NCI-H748 treated with DMSO at 0.1 percent for 48 hours (cell line): ENCODE measurements at places on chromosomes 4 and X.
A peak's percentile ranks its signal among the peaks of the same experiment; 100 is the strongest.

DNA sequence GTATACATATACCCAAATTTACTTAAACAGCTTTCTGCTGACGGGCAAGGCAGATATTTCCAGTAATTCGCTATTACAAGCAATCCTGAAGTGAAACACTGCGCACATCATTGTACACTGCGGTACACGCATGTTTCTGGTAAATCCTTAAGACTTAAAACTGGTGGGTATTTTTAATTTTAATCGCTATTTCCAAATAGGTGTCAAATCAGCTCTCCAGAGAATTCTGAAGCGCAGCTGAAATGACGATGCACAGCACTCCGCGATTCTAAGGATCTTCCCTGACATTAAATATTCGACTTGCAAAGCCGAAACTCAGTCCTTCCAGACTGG is 361 bp downstream of the TMEM128 start:
- DNase-seq: no peak

GRCh38 chr4:183984566-183984965 is 79.5 kb downstream of the STOX2 start:
- no peak for DNase-seq

GRCh38 chrX:22987452-22987851 is 12.3 kb upstream of the DDX53 start:
- no peak for DNase-seq

DNA sequence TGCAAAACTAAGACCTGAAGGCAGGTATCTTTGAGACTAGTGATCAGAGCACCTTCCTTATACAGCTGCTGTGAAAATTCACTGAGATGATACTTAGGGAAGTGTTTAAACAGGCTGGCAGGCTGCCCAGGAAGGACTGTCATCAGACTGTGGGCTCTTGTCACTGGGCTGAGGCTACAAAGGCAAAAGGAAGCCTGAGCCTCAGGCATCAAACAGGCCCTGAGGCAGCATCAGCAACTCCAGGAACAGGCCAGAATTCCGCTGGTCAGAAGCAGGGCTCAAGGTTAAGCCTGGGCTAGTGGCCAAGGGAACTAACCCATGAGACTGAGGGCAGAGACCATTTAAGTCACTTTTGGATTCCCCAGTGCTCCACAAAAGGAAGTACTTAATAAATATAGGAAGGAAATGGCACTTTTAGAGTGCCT is 12.8 kb downstream of the PJA1 start:
- DNase-seq: peak; percentile 6

DNA sequence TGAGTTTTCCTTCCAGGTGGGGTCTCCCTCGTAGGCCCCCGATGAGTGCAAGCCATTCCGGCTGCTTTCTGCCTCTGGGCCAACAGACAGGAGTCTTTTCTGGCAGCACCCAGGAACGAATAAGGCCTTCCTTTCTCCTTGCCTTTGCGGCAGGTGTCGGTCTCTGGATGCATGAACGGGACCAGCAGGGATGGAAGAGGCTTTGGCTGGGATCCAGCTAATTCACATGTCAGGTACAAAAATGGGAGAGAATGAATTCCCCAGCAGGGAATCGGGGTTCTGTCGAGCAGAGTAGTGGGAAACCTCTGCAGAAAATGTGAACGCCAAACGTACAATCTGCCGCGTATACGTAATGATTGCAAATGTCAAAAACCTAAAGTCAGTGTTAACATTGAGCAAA is 146.1 kb upstream of the TBL1X start:
- no peak for DNase-seq

DNA sequence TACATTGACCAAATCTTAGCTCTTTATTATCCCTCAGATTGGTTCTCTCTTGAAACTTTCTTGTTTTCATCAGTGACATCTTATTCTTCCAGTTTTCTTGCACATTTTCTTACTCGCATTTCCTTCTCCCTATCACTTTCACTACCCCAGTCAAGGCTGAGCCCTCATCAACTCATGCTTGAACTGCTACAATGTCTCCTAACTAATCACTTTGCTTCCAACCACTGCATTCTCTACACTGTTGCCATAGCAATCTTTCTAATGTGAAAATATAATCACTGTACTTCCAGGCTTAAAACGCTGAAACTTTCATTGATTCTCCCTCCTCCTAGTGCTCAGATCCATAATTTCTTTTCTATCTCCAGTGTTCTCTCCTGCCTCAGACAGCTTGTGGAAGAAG is 22.2 kb upstream of the LPAR4 start:
- DNase-seq: no peak

DNA sequence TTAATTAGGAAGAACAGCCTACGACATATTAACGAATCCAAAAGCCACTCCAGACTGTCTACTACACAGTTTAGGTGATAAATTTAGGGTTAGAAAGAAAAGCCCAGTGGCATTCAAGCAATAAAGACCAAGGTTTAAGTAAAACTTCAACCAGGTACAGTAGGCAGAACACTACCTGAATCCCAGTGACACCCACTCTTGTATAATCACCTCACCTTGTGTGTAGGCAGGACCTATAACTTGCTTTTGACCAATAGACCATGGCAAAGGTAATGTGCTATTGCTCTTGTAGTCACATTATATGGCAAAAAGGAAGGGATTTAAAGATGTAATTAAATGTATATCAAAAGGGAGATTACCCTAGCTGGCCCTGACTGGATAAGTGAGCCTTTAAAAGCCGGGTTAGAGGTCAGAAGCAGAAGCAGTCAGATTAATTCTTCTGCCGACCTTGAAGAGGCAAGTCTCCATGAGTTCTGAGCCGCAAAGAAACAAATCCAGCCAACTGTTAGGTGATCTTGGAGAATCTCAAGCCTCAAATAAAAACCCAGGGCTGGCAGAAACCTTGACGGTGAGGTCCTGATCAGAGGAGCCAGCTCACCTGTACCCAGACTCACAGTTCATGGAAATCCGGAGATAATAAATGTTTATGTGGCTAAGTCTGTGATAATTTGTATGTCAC is 8.8 kb downstream of the FSTL5 start:
- DNase-seq: no peak

DNA sequence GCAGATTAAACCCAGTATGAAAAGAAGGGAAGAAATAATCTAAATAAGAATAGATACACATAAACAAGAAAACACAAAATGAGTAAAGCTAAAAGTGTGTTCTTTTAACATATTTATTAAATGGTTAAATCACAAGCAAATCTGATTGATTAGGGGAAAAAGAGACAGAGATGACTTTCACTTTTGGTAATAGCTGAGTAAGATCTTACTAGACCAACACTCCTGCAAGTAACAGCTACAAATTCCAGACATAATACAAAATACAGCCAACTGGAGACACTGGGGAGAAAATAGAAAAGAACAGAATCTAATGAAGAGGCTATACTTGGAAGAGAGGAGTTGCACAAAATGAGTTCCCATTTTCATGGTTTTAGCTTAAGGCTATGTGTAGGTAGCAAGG is 33.5 kb downstream of the OR13H1 start:
- no peak for DNase-seq

DNA sequence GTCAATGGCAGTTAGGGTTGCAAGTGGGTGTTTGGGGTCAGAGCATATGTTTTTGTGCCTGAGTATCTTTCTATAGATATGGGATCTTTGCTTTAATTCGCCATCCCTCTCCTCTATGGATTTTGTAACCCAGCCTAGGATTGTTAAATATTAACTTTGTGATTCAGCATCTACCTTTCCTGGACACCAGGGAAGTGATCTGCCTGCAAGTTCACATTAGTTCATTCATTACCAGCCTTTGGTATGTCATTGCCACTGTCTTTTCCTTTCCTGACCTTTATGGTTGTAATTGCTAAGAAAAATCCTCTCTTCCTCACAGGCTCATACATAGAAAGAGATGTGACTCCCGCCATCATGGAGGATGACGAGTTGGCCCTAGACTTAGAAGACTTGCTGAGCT is 73.8 kb downstream of the KIT start:
- DNase-seq: no peak

DNA sequence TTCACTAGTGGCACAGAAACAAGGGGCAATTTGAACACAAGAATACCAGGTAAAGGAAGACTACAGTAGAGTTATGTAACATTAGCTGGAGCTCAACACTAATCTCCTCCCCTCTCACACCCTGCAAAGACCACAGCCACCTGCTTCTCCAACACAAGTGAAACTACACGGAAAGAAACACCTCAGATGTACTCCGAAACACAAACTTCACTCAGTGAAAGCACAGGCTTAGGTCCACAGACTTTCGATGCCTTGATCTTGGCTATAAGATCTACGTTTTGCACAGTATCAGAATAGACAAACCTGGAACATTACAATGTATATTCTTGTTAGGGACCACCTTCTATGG is 7.6 kb downstream of the ACSL1 start:
- DNase-seq: no peak

- peak; percentile 79 for DNase-seq
Observed at GRCh38 chrX:28586981-28587551, at the start of gene IL1RAPL1. TSS of gene IL1RAPL1 (plus strand) at chrX:28587446.

GRCh38 chr4:5200513-5200912 is 149.2 kb downstream of the STK32B start:
- DNase-seq: no peak

- no peak for DNase-seq
Observed at GRCh38 chrX:118353081-118353850, 7.4 kb downstream of the WDR44 start.

GRCh38 chrX:386239-386767 is 404 bp downstream of the PPP2R3B start:
- DNase-seq: no peak

GRCh38 chr4:1321946-1322650 is 24.9 kb upstream of the UVSSA start:
- DNase-seq: no peak

DNA sequence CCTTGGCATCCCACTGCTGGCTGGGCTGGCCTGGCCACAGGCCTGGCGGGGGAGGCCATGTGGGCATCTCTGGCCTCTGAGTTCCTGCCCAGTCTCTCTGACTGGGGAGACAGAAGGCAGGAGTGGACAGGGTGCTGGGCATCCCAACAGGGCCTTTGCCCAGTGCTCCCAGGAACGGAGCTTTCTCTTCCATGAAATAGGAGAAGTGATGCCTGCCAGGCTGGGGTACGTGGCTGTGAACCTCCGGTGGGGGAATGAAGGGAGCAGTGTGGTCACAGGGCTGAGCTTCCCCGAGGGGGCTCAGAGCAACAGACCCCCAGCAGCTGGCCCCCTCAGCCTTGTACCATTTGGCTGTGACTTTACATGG is 40.4 kb upstream of the HMX1 start:
- DNase-seq: no peak

DNA sequence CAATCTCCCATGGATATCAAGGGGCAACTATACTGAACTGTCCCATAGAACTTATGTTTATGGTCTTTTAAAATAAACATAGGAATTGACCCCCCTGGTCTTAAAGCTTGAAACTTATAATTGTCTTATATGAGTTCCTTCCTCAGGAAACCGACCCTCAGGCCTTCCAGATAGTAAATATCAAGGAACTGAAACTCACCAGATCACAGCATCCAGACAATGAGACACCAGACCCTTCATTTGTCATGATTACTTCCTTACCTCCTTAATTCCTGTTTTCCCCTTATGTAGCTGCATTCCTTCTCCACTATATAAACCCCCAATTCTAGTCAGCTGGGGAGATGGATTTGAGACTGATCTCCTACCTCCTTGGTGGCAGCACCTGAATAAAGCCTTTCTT is 94.8 kb upstream of the GRPR start:
- DNase-seq: no peak

GRCh38 chrX:15366506-15367352 is 17.5 kb downstream of the VEGFD start:
- no peak for DNase-seq

DNA sequence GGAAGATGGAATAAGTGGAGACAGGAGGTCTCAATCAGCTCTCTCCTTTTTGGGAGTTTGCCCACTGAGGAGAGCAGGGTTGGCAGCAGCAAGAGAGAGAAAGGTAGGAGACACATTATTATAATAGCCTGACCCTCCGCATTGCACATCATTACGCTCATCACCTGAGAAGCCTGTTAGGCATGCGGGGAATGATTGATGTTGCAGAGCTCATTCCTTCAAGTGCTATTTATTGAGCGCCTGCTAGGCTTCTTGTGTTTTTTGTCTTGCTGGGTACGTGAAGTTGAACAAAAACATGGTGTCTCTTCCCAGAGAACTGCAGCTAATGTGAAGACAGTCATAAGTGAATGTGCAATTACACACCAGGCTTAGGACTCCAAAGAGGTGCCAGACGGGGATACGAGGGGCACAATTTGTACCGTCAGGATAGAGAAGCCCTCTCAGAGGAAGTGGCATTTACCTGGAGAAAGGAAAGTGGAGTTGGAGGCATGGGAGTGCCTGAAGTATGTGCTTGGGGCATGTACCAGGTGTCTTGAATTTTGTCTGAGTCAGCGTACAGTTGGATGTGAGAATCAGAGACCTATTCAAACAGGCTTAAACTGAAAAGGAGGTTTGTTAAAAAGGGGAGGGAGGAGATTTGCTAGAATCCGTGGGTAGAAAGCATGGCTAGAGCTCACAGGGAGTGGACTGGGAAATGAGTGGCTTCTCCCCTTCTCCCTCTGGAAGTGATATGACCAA is 90.2 kb upstream of the SOD3 start:
- no peak for DNase-seq

DNA sequence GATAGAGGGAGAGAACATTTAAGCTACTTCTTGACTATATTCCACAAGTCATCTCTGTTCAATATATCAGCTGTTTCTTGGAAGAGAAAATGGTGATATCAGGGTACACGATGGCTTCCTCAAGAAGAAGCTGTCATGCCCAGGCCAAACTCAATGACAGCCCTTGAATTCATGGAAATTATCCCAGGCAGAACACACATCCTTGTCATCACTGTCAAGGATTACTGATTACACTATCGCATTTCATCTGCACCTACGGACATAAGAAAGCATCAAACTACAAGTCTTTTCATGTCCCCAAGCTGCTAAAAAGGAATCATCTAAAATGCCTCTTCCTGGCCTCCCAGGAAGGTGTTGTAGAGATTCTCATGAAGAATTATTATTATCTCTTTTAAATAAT is 165.2 kb upstream of the SLC7A11 start:
- DNase-seq: no peak

- no peak for DNase-seq
Observed at GRCh38 chr4:123088501-123088900, 166.1 kb upstream of the NUDT6 start.

- no peak for DNase-seq
Observed at GRCh38 chrX:101383679-101384205, 2.2 kb downstream of the BTK start.

DNA sequence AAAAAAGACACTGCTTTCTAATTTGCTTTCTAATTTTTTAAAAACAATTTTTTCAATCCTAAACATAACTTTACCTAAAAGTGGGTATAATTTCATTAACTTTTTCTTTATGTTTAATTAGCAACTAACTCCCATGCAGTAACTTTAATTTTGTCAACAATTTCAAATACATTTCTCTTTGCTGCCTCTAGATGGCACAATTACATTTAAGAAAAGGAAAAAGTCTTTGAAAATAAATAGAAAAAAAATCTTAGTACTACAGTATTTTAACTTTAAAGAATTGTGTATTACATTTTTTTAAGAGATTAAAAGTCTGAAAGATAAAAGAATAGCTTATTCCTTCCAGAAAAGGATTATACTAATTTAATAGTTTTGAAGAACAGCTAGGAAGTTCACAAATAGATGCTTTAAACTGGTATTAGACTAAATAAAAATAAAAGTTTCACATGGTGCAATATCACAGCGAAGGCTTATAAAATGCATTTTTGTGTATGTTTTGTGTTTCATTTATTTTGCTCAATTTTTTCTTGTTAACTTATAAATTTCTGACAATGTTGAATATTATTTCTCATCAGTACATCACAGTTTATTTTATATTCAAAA is 105.1 kb downstream of the ADGRA3 start:
- no peak for DNase-seq

GRCh38 chrX:43676971-43677572 is 21.0 kb downstream of the MAOA start:
- peak; percentile 1 for DNase-seq

- DNase-seq: peak; percentile 7
Observed at GRCh38 chr4:163895378-163896005, 401.0 kb downstream of the TMA16 start.
